Endothelial cell (in vitro differentiated cells): ENCODE measurements at places on chromosomes 12 and 14. TPM values are rescaled to one million over a fixed set of nuclear protein-coding genes. Genes with fewer than 3 reads are reported as not detected.

DNA sequence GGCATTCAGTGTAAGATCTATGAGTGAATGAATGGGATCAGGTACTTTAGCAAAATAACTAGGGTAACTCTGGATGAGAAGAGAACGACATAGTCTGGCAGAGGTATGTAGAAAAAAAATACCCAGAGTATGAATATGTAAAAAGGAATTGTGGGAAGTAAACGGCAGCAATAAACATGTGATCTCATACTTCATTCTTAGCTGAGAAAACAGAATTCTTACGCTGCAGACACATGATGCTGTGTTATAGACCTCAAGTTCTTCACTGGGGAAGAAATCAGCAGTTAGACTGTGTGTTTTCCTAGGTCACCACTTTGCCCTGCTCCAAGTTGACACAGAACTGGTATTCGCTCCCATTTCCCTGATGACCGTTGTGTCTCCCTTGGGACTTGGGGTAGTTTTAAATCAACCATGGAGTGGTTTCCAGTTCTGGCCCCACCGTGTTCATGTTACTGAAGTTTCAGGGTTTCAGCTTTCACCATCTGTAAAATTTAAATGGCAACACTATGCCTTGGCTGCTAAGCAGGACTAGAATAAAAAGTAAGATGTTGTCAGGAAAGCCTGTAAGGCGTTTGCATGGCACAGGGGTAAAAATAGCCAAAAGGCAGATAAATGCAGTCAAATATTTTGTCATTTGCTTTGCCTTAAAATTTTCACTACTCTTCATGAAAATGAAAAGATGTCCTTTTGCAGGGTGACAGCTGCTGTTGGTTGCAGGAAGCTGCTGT lies 223.7 kb downstream of the PELI2 start:
- H3K4me3 ChIP-seq: no peak overlapping the region
- no peaks in the 10 kb centered on the region for H3K36me3 ChIP-seq
- peaks cover 26% of the 10 kb centered on the region for H3K4me1 ChIP-seq
- no peak overlapping the region for H3K27ac ChIP-seq
- peaks cover 1% of the 10 kb centered on the region for H3K27me3 ChIP-seq
- no peak for DNase-seq

DNA sequence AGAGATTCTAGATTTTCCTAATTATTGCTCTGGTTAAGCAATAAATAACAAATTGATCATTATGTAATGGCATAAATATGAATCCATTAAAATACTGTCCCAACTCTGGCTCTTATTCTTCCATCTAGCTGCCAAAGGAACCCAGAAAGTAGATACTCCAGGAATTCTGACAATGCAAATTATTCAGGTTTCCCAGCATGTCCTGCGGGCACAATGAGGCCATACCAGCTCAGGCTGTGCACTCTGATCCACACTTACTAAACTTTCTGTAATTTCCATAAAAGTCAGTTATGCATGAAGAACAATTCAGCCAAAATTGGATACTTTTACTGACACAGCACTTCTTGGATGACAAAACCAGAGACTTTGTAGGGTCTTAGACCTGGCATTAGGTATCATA lies 576.3 kb downstream of the KCNH5 start:
- no peak overlapping the region for H3K27ac ChIP-seq
- no peak for DNase-seq
- H3K4me1 ChIP-seq: no peaks in the 10 kb centered on the region
- no peaks in the 10 kb centered on the region for H3K27me3 ChIP-seq

DNA sequence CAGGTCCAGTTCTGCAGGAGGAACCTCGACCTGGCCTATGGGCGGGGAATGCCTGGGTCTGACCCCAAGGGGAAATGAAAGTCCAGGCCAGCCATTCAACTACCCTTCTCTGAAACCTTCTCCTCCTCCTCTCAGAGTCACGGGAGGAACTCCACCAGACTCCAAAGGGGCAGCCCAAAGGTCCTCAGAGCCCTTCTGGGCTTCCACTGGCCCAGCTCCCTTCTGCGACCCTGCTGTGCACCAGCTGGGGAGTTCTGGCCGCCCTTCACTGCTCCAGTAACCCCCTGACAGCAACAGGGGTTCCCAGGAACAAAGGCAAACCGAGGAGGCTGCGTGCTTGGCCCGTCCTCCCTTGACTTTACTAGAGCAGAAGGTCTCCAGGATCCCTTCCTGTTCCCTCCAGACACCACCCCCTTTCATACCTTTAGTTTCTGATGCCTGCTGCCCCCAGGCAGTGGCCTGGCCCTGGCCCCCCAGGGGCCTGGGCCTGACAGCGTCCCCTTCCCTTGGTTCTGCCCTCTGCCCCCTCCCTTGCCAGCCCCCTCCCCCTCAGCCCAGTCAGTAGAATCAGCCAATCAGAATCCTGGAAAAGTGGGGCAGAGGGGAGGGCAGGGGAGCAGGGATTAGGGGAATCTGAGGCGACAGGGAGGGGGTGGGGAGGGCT lies 850 bp upstream of the ZNF385A start:
- peaks cover 5% of the 10 kb centered on the region for H3K36me3 ChIP-seq
- H3K4me3 ChIP-seq: no peak overlapping the region
- peaks cover 34% of the 10 kb centered on the region for H3K4me1 ChIP-seq

- peaks cover 1% of the 10 kb centered on the region for H3K27me3 ChIP-seq
- H3K27ac ChIP-seq: no peak overlapping the region
- no peaks in the 10 kb centered on the region for H3K4me1 ChIP-seq
- no peak overlapping the region for H3K4me3 ChIP-seq
Observed at GRCh38 chr14:34324363-34324795, 137.7 kb downstream of the SPTSSA start.

GRCh38 chr12:122421187-122421820 lies 1.2 kb downstream of the CLIP1 start:
- H3K4me3 ChIP-seq: peak overlapping the region; percentile 99
- peaks cover 19% of the 10 kb centered on the region for H3K27me3 ChIP-seq
- H3K4me1 ChIP-seq: peaks cover 20% of the 10 kb centered on the region
- H3K27ac ChIP-seq: peak overlapping the region; percentile 97

DNA sequence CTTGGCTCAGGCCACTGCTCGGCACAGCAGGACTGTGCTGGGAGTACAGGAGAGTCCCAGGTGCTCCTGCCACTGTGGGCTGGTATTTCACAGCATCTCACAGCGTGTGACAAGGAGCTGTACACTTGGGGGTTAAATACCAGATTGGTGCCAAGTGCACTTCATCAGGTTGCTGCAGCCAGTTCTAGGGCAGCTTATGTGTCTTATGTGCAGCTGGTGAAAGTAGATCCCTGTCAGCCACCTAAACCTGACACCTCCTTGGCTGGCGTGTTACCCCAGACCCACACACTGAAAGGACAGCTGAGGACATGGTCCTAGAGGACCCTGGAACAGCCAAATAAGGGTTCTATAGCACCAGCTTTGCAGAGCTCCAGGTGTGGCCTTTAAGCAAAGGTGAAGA lies 18.9 kb downstream of the PLEKHH1 start:
- no peak overlapping the region for H3K4me3 ChIP-seq
- H3K4me1 ChIP-seq: no peaks in the 10 kb centered on the region

LRFN5 gene
- 13.3 TPM for total RNA-seq

- peaks cover 30% of the 10 kb centered on the region for H3K36me3 ChIP-seq
- DNase-seq: peak; percentile 25
- peak overlapping the region; percentile 98 for H3K4me3 ChIP-seq
- peak overlapping the region; percentile 28 for H3K27ac ChIP-seq
Observed at GRCh38 chr12:12717586-12718380, 615 bp downstream of the CDKN1B start.

GZMB gene
- total RNA-seq: not detected

DNA sequence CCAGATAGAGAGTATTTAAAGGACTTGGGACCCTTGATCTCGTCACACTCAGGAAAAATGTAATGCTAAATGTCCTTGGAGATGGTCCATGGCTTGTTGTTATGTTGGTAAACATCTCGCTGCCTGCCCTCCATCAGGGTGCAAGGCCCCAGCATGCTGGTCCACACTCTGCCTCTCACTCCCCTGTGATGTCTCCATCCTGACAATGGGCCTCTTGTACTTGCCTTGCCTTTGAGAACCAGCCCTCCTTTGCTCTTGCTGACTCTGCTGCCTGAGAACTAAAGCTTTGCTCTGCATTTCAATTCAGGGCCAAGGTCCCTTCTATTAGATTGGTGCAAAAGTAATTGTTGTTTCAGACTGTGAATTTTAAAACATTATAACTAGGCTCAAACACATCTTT lies 131.0 kb upstream of the LMNTD1 start:
- peaks cover 2% of the 10 kb centered on the region for H3K27me3 ChIP-seq
- no peak overlapping the region for H3K27ac ChIP-seq
- H3K4me1 ChIP-seq: no peaks in the 10 kb centered on the region
- H3K4me3 ChIP-seq: no peak overlapping the region
- no peak for DNase-seq

DNA sequence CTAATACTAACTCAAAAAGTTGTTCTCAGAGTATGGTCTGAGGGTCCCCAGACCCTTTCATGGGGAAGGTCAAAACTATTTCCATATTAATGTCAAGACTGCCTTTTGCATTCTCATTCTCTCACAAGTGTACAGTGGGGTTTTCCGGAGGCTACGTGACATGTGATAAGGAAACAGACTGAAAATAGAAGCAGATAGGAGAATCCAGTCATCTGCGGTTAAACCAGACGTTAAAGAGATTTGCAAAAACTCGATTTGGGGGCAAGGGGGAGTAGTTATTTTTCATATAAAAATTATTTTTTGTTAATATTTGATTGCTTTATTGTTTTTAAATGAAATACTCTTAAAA lies 1.0 kb upstream of the NAP1L1 start:
- DNase-seq: no peak
- peaks cover 25% of the 10 kb centered on the region for H3K4me1 ChIP-seq
- peak overlapping the region; percentile 95 for H3K4me3 ChIP-seq
- no peaks in the 10 kb centered on the region for H3K36me3 ChIP-seq

DNAJC22 gene
- total RNA-seq: 1.8 TPM

SERPINA6 gene
- not detected for total RNA-seq

GRCh38 chr14:65560340-65561027 lies 148.0 kb downstream of the FUT8 start:
- H3K36me3 ChIP-seq: peaks cover 4% of the 10 kb centered on the region
- no peak overlapping the region for H3K4me3 ChIP-seq
- DNase-seq: no peak
- no peaks in the 10 kb centered on the region for H3K4me1 ChIP-seq
- H3K27ac ChIP-seq: no peak overlapping the region

AMDHD1 gene
- not detected for total RNA-seq

- H3K27ac ChIP-seq: no peak overlapping the region
- DNase-seq: no peak
- H3K27me3 ChIP-seq: no peaks in the 10 kb centered on the region
- H3K36me3 ChIP-seq: peaks cover 22% of the 10 kb centered on the region
- no peak overlapping the region for H3K4me3 ChIP-seq
Observed at GRCh38 chr14:88546621-88547385, 8.0 kb downstream of the PTPN21 start.

GRCh38 chr12:111256629-111257434 lies 112.1 kb downstream of the PHETA1 start:
- H3K27ac ChIP-seq: no peak overlapping the region
- H3K36me3 ChIP-seq: peaks cover 2% of the 10 kb centered on the region
- DNase-seq: no peak
- H3K4me3 ChIP-seq: no peak overlapping the region

SMCO3 gene
- 0.13 TPM for total RNA-seq
